GM23248 (cell line): ENCODE measurements at places on chromosomes 7 and 10. TPM values are rescaled to one million over a fixed set of nuclear protein-coding genes. Genes with fewer than 3 reads are reported as not detected.

DNA sequence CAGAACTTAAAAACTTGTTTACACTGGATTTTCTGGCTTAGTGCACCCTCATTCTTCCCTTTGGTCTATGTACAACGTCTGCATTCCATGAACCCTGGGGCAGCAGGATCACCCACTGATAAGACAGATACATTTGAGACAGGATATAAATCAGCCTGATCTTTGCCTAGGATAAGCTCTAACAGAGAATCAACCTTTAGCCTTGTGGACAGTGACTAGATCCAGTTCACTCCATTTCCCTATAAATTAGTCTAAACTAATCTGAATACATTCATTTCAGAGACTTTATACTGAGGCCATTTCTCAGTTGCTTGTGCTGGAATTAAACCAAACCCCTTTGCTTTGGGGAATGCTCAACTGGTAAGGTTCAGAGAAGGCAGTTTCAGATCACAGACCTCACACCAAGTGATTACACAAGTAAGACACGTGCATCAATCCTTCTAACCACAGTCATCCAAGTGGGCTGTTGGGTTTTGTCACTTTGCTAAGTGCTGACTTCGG lies 639.8 kb upstream of the FZD8 start:
- no peaks in the 10 kb centered on the region for H3K27me3 ChIP-seq
- H3K4me1 ChIP-seq, result no peaks in the 10 kb centered on the region
- DNase-seq, result no peak
- H3K4me3 ChIP-seq, result no peak overlapping the region

Gene GLRX3
- total RNA-seq, result 80.4 and 90.9 TPM in 2 replicates

Gene SLC13A1
- not detected in 2 replicates for total RNA-seq

Gene SPDYE9
- not detected in 2 replicates for total RNA-seq

GRCh38 chr7:126948664-126949063 lies 304.1 kb downstream of the GRM8 start:
- H3K27ac ChIP-seq, result no peak overlapping the region
- no peak for DNase-seq
- no peak overlapping the region for H3K4me3 ChIP-seq
- no peaks in the 10 kb centered on the region for H3K4me1 ChIP-seq

Gene SMARCD3
- 32.2 and 34.0 TPM in 2 replicates for total RNA-seq

DNA sequence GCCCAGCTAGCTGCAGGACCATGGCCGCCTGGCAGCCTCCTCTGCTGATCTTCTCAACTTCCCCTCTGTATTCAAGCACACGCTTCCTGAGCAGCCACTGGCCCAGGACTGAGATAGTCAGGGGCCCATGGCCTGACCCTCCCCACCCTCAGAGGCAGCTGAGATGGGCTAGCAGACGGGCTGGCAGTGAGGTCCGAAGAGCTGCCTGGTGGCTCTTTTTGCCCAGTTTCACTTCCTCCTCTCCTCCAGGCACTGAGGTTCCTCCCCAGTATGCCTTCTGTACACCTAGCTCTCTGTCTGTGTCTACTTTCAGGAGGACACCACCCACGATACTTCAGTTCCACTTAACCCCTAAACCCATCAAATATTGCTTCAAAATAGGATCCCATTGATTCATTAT lies 395.6 kb downstream of the TNS3 start:
- H3K36me3 ChIP-seq, result no peaks in the 10 kb centered on the region
- no peak overlapping the region for H3K4me3 ChIP-seq
- no peaks in the 10 kb centered on the region; the same call in 1 of the 2 replicates for H3K27me3 ChIP-seq
- H3K4me1 ChIP-seq, result no peaks in the 10 kb centered on the region; the same call in 1 of the 2 replicates
- no peak overlapping the region for H3K27ac ChIP-seq
- DNase-seq, result no peak
